Immature natural killer cell (primary cell): ENCODE measurements at places on chromosomes 4 and X.

- no peak for DNase-seq
Measured at GRCh38 chrX:94051926-94052325, 377.9 kb downstream of the FAM133A start.

DNA sequence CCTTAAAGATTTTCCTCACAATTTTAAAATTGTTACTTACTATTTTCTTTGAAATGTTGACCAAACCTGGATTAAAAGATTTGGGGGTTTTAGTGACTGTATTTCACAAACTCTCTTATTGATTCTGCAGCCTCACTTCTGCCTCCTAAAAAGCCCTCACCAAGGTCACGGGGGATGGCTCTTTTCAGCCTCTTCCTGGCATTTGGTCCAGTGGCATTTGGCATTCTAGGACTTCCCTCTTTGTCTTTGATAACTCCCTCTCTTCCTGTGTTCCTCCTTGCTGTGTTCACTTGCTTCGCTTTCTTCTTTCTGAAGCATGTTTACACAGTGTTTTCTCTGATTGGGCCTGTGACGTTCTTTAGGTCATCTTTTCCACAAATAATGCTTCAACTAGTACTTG lies 21.5 kb downstream of the PKD2 start:
- no peak for DNase-seq

DNA sequence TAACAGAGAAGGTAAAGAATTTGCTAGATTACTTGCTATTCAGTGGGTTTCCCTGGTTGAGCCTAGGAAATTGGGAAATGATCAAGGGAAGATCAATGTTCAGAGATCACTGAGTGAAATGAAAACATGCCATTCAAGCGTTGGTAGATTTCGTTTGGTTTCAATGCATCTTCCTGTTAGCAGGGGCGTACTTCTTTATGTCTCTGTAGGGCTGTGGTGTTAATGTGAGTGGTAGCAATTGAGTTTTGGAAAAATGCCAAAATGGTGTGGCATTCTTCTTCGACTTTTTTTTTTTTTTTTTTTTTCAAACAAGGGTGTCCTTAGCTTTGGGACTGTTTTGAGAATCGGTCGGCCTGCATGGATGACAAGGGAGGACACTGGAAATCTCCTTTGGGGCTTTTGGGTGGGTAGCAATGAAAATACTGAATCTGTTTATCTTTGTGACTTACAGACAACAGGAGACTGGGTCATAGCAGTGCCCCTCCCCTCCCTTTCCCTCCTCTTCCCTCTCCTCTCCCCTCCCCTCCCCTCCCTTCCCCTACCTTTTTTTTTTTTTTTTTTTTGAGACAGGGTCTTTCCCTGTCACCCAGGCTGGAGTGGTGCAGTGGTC lies 50.4 kb downstream of the SPRY1 start:
- DNase-seq: peak; percentile 25

- DNase-seq: no peak
Measured at GRCh38 chrX:21412029-21412428, 37.8 kb downstream of the CNKSR2 start.

DNA sequence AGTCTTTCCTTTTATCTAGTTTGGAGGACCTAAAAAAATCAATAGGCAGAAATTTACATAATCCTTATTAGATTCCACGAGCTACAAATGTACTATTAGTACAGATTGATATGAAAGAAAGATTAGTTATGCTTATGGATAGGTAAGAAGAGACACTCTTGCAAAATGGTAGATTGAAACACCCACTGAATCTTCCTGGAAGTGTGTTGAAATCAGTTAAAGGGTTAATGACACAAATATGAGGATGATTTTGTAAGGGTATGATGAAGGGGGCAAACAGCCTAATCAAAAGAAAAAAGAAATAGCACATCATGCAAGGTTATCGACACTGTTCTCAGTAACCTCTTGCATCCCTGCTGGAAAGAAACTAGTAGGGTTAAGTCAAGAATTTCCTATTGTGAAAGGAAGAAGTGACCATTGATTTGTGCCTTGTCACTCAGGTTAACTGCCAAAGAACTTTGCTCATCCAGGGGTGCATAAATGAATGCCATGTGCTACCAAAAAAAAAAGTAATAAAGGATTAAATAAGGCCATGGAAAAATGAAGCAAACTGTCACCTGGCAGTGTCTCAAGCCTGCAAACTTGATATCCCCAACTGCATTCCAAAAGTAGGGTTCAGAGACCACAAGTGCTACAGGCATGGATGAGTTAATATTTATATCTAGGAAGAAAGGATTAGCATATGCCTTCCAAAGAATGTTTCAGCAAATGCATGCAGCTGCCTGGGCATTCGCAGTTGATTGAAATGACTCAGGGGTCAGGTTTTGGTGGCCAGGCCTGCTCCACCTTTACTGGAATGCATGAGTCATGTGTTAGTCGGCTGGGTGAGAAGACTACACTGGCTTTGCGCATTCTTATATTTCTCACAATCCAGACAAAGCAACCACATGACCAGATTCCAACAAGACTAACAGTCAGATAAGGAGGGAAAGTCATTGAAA lies 78.3 kb upstream of the ATXN3L start:
- DNase-seq: no peak

DNA sequence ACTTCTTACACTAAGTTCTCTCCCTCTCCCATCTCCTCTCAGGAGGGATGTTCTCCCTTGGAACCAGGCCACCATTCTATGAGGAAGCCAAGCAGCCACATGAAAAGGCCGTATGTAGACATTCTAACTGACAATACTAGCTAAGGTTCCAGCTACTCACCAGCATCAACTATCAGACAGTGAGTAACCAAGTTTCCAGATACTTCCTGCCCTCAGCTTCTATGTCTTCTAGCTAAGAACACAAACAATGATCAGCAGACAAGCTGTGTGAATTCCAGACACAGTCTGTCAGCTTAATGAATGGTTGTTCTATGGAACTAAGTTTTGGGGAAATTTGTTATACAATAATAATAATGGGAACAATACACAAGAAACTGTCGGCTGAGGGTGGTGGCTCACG lies 50.8 kb downstream of the SMIM14 start:
- no peak for DNase-seq

DNA sequence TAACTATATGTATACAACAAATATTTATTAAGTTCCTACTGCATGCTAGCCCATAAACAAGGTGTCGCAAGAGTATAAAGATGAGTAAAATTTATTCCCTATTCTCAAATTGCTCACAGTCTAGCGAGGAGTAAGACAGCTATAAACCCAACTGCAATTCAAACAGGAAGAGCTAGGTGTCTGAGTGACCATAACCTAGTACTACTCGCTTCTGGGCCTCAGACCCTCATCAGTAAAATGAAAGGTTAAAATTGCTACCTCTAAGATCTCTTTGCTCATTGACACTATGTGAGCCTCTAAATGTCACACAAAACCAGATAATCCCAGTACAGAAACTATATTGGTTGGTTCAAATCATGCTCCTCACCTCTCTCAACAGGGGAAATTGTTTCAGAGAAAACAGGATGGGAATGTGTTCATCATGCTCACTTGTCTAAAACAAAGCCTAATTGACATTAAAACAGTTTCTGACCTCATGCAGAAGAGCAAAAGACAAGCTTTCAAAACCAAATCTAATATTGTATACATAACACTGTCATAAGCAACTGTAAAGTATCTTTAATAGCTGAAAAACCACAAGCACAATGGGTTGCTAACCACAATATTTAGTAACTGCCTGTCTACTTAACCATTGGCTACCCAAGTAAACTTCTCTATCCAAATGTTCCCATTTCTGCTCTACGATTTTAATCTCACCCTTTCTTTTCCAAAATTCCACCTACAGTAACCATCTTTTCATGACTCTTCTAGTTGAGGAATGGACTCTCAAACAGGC lies 264.6 kb upstream of the FMR1 start:
- no peak for DNase-seq

DNA sequence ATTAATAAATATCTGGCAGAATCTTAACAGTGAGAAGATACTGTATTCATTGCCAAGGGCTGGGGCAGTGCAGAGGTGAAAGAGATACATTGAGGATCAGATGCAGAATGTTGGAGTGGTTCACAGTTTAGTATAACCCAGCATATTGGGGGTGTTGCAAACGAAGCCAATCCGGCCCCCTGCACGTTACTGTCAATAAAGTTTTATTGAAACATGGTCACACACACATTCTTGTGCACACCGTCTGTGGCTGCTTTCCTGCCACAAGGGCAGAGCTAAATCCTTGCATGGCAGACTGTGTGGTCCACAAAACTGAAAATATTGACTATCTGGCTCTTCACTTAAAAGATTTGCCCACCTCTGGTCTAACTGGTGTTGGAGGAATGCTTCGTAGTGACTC lies 119.7 kb downstream of the SHOX start:
- no peak for DNase-seq

- DNase-seq: no peak
Measured at GRCh38 chr4:183106839-183107238, 7.8 kb downstream of the WWC2 start.

- no peak for DNase-seq
Measured at GRCh38 chr4:63795301-63795700, 613.9 kb downstream of the TECRL start.

GRCh38 chr4:147117431-147117830 lies 171.8 kb upstream of the TTC29 start:
- DNase-seq: no peak

DNA sequence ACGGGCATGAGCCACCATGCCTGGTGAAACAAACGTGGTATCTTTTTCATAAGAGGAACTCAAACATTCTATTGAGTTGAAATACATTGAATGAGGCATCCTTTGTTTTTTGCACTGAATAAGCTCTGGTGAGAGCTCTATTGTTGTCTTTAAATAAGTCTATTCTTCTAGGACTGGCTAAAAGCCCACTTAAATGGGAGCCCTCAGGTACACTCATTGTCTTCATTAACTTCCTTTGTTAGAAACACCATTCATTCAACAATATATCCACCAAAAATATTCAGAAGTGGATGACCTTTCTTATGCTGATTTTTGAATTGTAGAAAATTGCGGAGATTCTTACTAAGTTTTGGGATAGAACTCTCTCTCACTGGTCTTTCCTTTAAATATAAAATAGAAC lies 568.0 kb downstream of the IL1RAPL1 start:
- DNase-seq: no peak

GRCh38 chrX:72021975-72022374 lies 109.7 kb downstream of the RTL5 start:
- DNase-seq: peak; percentile 6

DNA sequence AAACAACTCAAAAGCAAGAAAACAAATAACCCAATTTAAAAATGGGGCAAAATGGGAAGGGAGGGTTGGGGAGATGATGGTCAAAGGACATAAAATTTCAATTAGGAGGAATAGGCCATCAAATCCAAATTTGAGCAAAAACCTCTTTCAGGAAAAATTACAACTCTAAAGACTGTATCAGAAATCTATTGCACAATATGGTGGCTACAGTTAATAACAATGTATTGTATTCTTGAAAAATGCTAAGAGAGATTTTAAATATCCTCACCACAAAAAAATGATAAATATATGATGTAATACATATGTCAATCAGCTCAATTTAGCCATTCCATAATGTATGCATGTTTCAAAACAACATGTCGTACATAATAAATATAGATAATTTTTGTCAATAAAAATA lies 60.7 kb downstream of the RELL1 start:
- DNase-seq: no peak

- no peak for DNase-seq
Measured at GRCh38 chr4:15744016-15744545, 34.0 kb upstream of the CD38 start.

DNA sequence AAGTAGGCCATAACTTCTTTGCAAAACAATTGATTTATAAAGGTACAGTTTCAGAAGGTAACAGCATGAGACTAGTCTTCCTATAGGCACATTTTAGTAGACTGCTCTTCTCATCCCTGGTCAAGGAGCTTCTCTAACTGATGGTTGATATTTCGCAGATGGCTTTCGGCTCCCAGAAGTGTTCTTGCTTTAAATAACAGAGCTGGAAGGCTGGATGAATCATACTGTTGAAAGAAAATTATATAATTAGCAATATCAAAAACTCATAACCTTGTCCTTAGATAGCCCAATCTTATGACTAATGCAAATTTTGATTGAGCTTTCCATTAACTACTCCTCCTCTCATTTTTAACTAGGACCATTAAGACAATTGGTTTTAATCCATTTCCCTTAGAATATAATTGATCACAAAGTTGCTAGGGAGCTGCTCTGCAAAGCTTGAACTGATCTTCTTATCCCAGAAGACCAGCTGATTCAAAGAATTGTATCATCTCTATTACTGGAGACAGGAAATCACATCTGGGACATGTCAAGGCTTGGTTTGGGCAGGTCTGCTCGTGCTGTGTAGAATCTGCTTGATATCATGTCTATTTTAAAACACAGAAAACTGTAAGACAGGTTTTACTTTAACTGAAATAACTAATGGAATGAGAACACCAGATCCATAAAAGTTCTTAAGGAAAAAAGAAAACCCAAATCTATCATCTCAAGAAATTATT lies 38.6 kb downstream of the CENPU start:
- no peak for DNase-seq

- no peak for DNase-seq
Measured at GRCh38 chr4:62130230-62130629, 930.1 kb downstream of the ADGRL3 start.
